ENCODE measurements at places on chromosomes 2 and 18.

DNA sequence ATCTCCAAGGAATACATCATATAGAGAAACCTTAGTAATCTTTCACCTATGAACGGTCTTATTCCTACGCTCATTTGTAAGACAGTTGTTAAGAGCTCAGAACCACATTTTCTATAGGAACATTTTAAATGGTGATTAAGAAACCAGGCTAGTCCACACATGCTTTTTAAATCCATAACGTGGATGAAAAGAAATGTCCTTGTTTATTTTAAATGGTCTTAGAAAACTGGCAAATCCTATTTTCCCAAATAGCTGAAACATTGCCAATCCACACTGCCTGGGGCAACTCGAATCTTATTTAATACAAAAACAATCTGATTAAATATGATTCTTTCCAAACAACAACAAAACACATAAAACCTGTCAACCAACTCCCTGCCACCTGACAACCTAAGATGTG is 23.7 kb downstream of the METTL8 start:
- H3K4me1 ChIP-seq: peaks cover 23% of the 10 kb centered on the region
- no peak overlapping the region for H3K4me3 ChIP-seq
- H3K27me3 ChIP-seq: no peaks in the 10 kb centered on the region
- no peaks in the 10 kb centered on the region for H3K36me3 ChIP-seq
- H3K27ac ChIP-seq: peak overlapping the region; percentile 3

DNA sequence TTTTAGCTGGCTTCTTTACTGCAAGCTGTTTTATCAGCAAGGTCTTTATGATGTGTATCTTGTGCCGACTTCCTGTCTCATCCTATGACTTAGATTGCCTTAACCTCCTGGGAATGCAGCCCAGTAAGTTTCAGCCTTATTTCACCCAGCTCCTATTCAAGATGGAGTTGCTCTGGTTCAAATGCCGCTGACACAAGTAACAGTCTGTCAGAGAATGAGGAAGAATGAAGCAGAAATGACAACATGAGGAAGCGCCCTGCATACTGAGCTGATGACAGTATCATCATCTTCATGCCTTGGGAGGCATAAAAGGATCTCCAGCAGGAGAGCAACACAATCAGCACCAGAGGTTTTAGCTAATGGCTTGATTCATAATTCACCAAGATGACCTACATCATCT is 309.4 kb downstream of the NBAS start:
- H3K4me1 ChIP-seq: no peaks in the 10 kb centered on the region
- DNase-seq: no peak
- H3K4me3 ChIP-seq: no peak overlapping the region
- no peaks in the 10 kb centered on the region for H3K36me3 ChIP-seq
- no peaks in the 10 kb centered on the region for H3K27me3 ChIP-seq

DNA sequence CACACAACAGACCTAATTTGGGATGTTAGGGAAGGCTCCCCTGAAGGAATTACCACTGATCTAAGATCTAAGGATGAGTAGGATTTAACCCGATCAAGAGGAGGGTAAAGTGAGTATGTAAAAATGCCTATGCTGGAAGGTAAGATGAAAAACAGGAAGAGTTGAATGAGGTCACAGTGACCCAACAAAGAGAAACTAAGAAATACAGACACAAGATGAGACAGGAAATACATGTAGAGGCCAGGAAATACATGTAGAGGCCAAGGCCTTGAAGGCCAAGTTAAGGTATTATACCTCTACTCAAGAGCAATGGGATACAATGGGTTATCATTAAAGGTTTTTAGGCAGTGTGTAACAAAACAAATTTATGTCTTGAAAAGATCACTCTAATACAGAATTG is 131.6 kb upstream of the TANK start:
- H3K36me3 ChIP-seq: no peaks in the 10 kb centered on the region
- no peak overlapping the region for H3K27ac ChIP-seq
- no peaks in the 10 kb centered on the region for H3K27me3 ChIP-seq
- DNase-seq: no peak

DNA sequence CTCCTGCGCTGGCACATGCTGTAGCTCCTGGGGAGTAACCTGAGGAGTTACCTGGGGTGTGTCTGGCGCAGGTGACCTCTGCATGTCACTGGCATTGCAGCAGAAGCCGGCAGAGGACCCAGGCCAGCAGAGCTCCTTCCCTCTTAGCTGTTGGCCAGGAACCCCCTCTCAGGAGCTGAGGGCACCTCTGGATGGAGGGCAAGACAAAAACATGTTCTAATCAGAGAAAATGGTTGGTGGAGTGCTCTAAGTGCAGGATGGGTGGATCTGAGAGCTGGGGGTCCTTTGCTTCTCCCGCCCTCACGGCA is 44.9 kb upstream of the SNTG2 start:
- no peaks in the 10 kb centered on the region for H3K4me1 ChIP-seq
- no peak overlapping the region for H3K27ac ChIP-seq
- no peak overlapping the region for H3K4me3 ChIP-seq

DNA sequence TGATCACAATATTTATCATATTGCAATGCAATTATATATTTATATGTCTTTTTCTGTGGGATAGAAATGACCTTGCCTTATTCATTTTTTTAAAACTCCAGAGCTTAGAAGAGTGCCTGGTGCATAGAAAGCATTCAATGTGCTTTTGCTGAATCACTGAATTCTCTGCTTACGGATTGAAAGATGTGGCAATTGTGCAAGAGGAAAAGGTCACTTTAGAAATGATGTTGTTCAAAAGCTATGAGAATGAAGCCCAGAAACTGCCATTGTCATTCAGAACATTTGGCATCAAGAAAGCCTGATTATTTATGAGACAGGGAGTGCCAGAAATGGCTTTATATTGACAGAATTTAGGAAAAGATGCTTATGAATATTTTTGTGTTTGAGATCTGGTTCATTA is 678.6 kb upstream of the CDH2 start:
- H3K36me3 ChIP-seq: no peaks in the 10 kb centered on the region
- peak overlapping the region; percentile 37 for H3K27ac ChIP-seq
- no peaks in the 10 kb centered on the region for H3K27me3 ChIP-seq
- DNase-seq: peak; percentile 38

DNA sequence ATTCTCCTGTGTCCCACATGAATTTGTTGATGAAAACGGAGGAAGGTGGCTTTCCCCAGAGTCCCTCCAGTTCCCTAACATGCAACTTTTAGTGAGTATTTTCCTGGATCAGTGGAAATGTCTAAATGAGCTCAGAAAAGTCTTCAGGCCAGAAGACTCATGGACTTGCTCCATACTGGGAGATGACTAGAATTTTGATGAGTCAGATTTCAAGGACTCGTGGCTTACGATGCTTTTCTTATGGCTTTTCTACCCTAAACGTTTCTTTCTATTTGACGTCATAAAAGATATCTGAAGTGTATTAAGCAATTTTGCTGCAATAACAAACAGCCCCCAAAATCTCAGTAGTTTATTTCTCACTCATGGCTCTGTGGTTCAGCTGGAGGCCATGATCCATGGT is 397.6 kb downstream of the FBXO15 start:
- no peaks in the 10 kb centered on the region for H3K27me3 ChIP-seq
- no peaks in the 10 kb centered on the region for H3K36me3 ChIP-seq
- H3K4me1 ChIP-seq: peaks cover 7% of the 10 kb centered on the region
- H3K4me3 ChIP-seq: no peak overlapping the region
- DNase-seq: no peak

DNA sequence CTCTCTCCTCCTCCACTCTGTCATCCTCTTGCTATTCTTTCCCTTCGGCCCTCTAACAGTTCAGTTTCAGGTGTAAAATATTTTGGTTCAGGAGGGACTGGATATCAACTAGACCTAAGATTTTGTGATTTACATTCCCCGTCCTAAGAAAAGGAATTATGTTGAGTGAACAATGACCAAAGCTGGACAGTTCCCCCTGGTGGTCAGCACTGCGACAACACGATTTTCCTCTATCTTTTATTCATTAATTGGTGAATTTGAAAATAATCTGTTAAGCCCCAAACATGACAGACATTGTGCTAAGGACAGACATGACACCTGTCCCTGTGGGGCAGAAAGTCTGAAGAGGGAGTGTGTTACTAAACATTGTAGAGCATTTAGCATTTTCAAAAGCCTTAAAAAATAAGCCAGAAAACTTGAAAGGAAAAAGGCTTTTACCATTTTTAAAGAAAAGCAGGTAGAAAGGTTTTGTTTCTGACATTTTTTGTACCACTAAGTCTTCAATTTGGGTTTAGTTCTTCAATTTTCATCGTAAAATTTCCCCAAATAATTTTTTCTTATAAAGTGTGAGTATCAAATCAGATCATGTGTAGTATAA is 28.4 kb upstream of the GTF2A1L start:
- no peak for DNase-seq
- H3K27ac ChIP-seq: no peak overlapping the region

- no peak overlapping the region for H3K4me3 ChIP-seq
- DNase-seq: peak; percentile 35
- no peaks in the 10 kb centered on the region for H3K36me3 ChIP-seq
- H3K4me1 ChIP-seq: peaks cover 15% of the 10 kb centered on the region
- peak overlapping the region; percentile 80 for H3K27ac ChIP-seq
Observed at GRCh38 chr2:215451012-215451756, 15.3 kb upstream of the FN1 start.

DNA sequence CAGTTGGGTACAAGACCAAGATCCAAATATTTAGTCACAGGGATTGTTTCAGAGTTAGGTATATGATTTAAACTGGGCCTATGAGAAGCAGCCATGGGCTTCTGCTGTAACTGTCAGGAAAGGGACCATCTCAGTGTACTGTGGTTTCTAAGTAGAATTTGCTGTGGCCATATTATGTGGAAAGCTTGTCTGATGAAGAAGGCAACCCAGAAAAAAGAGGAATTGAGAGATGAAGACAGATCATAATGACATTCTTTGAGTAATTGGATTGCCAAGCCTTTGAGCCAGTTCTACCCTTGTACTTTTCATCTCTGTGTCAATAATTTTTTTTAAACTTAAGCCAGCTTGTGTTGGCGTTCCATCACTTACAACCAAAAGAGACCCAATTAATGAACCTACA is 259.6 kb downstream of the NUP35 start:
- no peaks in the 10 kb centered on the region for H3K4me1 ChIP-seq
- no peak overlapping the region for H3K4me3 ChIP-seq
- H3K27me3 ChIP-seq: no peaks in the 10 kb centered on the region
- no peaks in the 10 kb centered on the region for H3K36me3 ChIP-seq

GRCh38 chr2:24886691-24887304 is 33.2 kb downstream of the ADCY3 start:
- no peak for DNase-seq
- H3K27me3 ChIP-seq: no peaks in the 10 kb centered on the region
- no peak overlapping the region for H3K27ac ChIP-seq
- peaks cover 3% of the 10 kb centered on the region for H3K4me1 ChIP-seq
- H3K4me3 ChIP-seq: no peak overlapping the region

DNA sequence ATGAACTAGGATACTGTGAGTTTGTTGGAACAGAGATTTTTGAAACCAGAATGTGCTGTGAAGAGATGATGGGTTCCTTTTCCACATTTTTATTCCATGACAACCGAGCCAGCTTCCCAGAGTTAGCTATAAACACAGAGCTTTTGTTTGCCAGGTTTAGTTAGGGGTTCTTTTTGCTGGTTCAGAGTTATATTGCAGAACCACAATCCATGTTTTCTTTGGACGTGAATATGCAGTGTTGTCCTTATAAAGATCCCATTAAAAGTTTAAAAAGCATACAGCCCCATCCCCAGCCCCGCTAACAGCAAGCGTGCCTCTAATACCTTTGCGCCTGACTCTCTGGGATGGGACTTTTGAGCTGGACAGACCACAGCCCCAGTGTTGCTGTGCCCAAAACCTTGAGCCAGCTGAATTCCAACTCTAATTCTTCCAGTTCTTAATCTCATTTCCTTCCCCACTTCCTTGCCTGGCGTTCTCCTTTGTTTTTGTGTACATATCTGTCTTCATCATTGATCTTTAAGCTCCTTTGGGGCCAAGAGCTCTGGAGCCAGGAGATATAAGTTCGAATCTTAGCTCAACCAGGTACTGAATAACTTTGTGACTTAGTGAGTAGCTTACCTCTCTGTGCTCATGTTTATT is 72.3 kb downstream of the SPATS2L start:
- peak overlapping the region; percentile 90 for H3K27ac ChIP-seq
- no peaks in the 10 kb centered on the region for H3K27me3 ChIP-seq
- peaks cover 59% of the 10 kb centered on the region for H3K4me1 ChIP-seq
- H3K36me3 ChIP-seq: peaks cover 4% of the 10 kb centered on the region
- no peak for DNase-seq

- no peaks in the 10 kb centered on the region for H3K36me3 ChIP-seq
- peak; percentile 11 for DNase-seq
- no peak overlapping the region for H3K4me3 ChIP-seq
- H3K4me1 ChIP-seq: no peaks in the 10 kb centered on the region
Observed at GRCh38 chr2:136030406-136030805, 45.0 kb upstream of the DARS1 start.

GRCh38 chr2:46075848-46076247 is 221.4 kb upstream of the EPAS1 start:
- peaks cover 46% of the 10 kb centered on the region for H3K4me1 ChIP-seq
- H3K27me3 ChIP-seq: no peaks in the 10 kb centered on the region
- DNase-seq: peak; percentile 54
- H3K36me3 ChIP-seq: no peaks in the 10 kb centered on the region
- peak overlapping the region; percentile 75 for H3K27ac ChIP-seq
- H3K4me3 ChIP-seq: peak overlapping the region; percentile 28

GRCh38 chr2:221420245-221420644 is 151.9 kb downstream of the EPHA4 start:
- H3K4me1 ChIP-seq: no peaks in the 10 kb centered on the region
- H3K27ac ChIP-seq: no peak overlapping the region
- H3K27me3 ChIP-seq: no peaks in the 10 kb centered on the region
- no peak for DNase-seq
- H3K36me3 ChIP-seq: no peaks in the 10 kb centered on the region

GRCh38 chr2:24147364-24147763 is 24.1 kb downstream of the FAM228B start:
- H3K36me3 ChIP-seq: peaks cover 6% of the 10 kb centered on the region
- no peak overlapping the region for H3K4me3 ChIP-seq
- no peaks in the 10 kb centered on the region for H3K27me3 ChIP-seq
- DNase-seq: no peak

- no peak overlapping the region for H3K27ac ChIP-seq
- no peaks in the 10 kb centered on the region for H3K27me3 ChIP-seq
- H3K4me1 ChIP-seq: peaks cover 7% of the 10 kb centered on the region
- H3K4me3 ChIP-seq: no peak overlapping the region
- H3K36me3 ChIP-seq: no peaks in the 10 kb centered on the region
Observed at GRCh38 chr2:191108331-191108730, 42.5 kb downstream of the STAT4 start.

Data from osteoblast (primary cell).